HepG2 (cell line): ENCODE measurements at places on chromosomes 12 and 14.

GRCh38 chr12:13181375-13182070, 15.0 kb upstream of the EMP1 start:
- no peak for DNase-seq
- no peak overlapping the region for H3K27ac ChIP-seq
- no peak overlapping the region for H3K4me3 ChIP-seq
- no peaks in the 10 kb centered on the region for H3K4me1 ChIP-seq

GRCh38 chr14:61498303-61498702, 176.9 kb downstream of the PRKCH start:
- DNase-seq = no peak
- H3K4me1 ChIP-seq = peaks cover 12% of the 10 kb centered on the region
- H3K27ac ChIP-seq = no peak overlapping the region
- H3K27me3 ChIP-seq = no peaks in the 10 kb centered on the region
- no peaks in the 10 kb centered on the region for H3K36me3 ChIP-seq
- no peak overlapping the region for H3K4me3 ChIP-seq

- H3K27ac ChIP-seq = no peak overlapping the region
- no peak overlapping the region for H3K4me3 ChIP-seq
- no peaks in the 10 kb centered on the region for H3K4me1 ChIP-seq
- DNase-seq = no peak
- no peaks in the 10 kb centered on the region for H3K36me3 ChIP-seq
Measured at GRCh38 chr14:94875256-94875655, 105.3 kb upstream of the GSC start.

- H3K36me3 ChIP-seq = no peaks in the 10 kb centered on the region
- no peaks in the 10 kb centered on the region for H3K27me3 ChIP-seq
- H3K27ac ChIP-seq = no peak overlapping the region
- DNase-seq = no peak
Measured at GRCh38 chr12:132539016-132539773, 49.2 kb downstream of the FBRSL1 start.

DNA sequence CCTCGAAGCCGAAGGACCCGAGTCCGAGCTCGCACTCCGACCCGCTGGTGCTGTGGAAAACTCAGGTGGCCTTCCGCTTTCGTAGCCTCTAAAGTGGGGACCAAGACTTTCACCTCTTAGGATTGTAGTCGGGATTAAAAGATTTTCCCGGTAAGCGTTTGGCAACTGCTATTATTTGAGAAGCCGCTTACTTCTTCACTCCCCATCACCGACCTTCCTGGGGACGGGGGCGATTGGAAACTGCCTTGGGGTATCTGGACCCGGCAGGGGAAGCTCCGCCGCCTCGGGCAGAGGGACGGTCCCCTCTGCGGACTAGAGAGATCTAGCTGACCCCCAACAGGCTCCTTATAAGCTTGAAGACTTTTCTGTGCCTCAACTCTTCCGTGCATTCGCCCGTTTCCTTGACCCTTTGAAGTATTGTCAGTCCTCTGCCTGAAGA, 659 bp downstream of the TRAFD1 start:
- no peaks in the 10 kb centered on the region for H3K36me3 ChIP-seq
- peak overlapping the region; percentile 93 for H3K4me3 ChIP-seq
- DNase-seq = no peak
- H3K4me1 ChIP-seq = peaks cover 60% of the 10 kb centered on the region

- no peaks in the 10 kb centered on the region; the same call in 1 of the 2 replicates for H3K27me3 ChIP-seq
- no peak overlapping the region for H3K4me3 ChIP-seq
- no peaks in the 10 kb centered on the region for H3K4me1 ChIP-seq
Measured at GRCh38 chr14:61296719-61297502, 15.8 kb upstream of the TMEM30B start.

GRCh38 chr12:50505675-50506530, 1.1 kb downstream of the DIP2B start:
- H3K27ac ChIP-seq = peak overlapping the region; percentile 93
- H3K4me3 ChIP-seq = peak overlapping the region; percentile 90
- H3K4me1 ChIP-seq = peaks cover 51% of the 10 kb centered on the region
- no peaks in the 10 kb centered on the region for H3K36me3 ChIP-seq
- no peaks in the 10 kb centered on the region for H3K27me3 ChIP-seq
- no peak for DNase-seq

DNA sequence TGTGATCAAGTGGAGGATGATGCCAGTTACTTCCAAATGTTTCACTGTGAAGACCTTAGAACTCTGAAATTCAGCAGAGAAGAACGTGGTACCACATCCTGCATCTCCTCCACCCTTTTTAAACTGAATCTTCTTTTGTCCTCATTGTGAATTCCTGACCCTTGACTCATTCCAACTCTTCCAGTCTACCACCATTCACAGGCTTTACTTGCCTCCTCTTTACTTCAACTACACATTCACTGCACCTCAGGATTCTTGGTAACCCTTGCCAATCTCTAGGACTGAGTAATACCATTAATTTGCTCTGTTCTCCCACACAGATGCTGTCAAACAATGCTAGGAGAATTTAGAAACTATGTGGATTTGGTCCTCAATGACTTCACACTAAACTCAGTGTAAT, 37.3 kb downstream of the PPP1R12A start:
- peaks cover 42% of the 10 kb centered on the region for H3K4me1 ChIP-seq
- no peaks in the 10 kb centered on the region for H3K36me3 ChIP-seq
- H3K27ac ChIP-seq = no peak overlapping the region

GRCh38 chr12:11693067-11693466, 43.6 kb downstream of the ETV6 start:
- H3K27me3 ChIP-seq = no peaks in the 10 kb centered on the region
- no peak for DNase-seq
- no peak overlapping the region for H3K27ac ChIP-seq
- no peaks in the 10 kb centered on the region for H3K36me3 ChIP-seq
- H3K4me1 ChIP-seq = peaks cover 21% of the 10 kb centered on the region
- H3K4me3 ChIP-seq = no peak overlapping the region

DNA sequence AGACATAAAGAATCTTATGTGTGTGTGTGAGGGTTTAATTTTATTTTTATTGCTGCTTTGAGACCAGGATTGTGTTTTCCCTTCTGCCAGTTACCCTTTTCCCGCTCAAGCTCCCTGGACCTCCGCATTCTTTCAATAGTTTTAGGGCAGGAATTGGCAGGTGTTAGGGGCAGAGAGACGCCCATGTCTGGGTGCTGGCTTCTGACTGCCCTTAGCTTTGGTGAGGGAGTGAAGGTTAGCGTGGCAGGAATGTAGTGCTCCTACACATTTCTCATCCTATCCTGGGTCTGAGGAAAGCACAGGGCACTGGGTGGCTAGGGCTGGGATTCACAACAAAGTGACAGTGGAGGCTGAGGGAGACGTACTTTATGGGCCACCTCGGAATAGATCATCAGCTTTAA, 428.1 kb downstream of the ZFP36L1 start:
- no peaks in the 10 kb centered on the region for H3K36me3 ChIP-seq
- no peak overlapping the region for H3K27ac ChIP-seq
- DNase-seq = no peak
- H3K27me3 ChIP-seq = no peaks in the 10 kb centered on the region

- H3K36me3 ChIP-seq = no peaks in the 10 kb centered on the region
- no peak overlapping the region for H3K27ac ChIP-seq
- no peaks in the 10 kb centered on the region for H3K27me3 ChIP-seq
- no peak overlapping the region for H3K4me3 ChIP-seq
- no peaks in the 10 kb centered on the region for H3K4me1 ChIP-seq
Measured at GRCh38 chr12:18700271-18700670, 37.5 kb downstream of the PLCZ1 start.

DNA sequence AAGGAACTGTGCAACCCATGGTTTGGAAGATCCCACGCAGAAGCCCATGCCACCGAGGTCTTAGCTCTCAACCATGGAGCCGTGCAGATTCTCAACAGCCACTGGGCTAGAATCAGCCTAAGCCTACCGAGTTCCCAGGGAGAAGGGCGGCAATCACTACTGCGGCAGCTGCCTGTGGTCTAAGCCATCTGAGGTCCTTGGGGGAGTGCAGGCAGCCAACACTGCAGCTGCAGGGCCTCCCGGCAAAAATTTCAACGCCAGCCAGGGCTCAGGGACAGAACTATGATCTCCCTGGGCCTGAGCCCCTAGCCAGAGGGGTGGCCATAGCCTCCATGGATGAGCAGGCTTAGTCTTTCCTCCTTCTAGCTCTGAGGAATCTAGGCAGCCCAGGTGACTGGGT, 156.8 kb upstream of the CLEC14A start:
- no peak for DNase-seq
- H3K4me1 ChIP-seq = no peaks in the 10 kb centered on the region
- H3K27me3 ChIP-seq = no peaks in the 10 kb centered on the region

GRCh38 chr12:104419717-104420116, 37.0 kb upstream of the CHST11 start:
- H3K27ac ChIP-seq = no peak overlapping the region
- no peaks in the 10 kb centered on the region for H3K36me3 ChIP-seq
- no peak overlapping the region for H3K4me3 ChIP-seq
- no peaks in the 10 kb centered on the region for H3K4me1 ChIP-seq

GRCh38 chr12:31728289-31728916, 418 bp downstream of the AMN1 start:
- no peak for DNase-seq
- peak overlapping the region; percentile 88 for H3K4me3 ChIP-seq
- H3K27ac ChIP-seq = peak overlapping the region; percentile 93
- no peaks in the 10 kb centered on the region; the same call in 2 of the 3 replicates for H3K27me3 ChIP-seq
- H3K36me3 ChIP-seq = no peaks in the 10 kb centered on the region

DNA sequence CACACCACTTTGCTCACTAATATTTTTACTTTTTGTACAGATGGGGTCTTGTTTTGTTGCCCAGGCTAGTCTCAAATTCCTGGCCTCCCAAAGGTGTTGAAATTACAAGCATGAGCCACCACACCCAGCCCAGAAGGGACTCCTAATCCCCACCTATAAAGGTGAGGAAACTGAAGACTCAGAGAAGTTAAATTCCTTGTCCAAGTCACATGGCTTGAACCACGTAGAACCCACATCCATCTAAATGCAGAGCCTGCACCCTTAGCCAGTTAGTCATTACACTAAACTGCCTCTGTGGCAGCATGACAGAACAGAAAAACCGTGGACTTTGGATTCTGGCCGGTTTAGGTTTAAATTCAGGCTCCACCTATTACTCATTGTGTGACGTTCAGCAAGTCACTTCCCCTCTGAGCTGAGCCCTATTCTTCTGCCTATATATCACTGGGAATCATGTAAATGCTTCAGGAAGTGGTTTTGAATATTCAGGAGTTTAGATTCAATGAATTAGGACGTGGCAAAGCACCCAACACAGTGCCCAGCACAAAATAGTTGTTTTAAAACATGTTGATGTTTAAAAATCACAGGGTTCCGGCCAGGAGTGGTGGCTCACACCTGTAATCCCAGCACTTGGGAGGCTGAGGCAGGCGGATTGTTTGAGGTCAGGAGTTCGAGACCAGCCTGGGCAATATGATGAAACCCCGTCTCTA, 3.0 kb upstream of the CORO1C start:
- H3K4me3 ChIP-seq = peak overlapping the region; percentile 41; the same call in 1 of the 2 replicates
- H3K27ac ChIP-seq = peak overlapping the region; percentile 95
- peaks cover 64% of the 10 kb centered on the region for H3K4me1 ChIP-seq
- no peaks in the 10 kb centered on the region for H3K36me3 ChIP-seq

DNA sequence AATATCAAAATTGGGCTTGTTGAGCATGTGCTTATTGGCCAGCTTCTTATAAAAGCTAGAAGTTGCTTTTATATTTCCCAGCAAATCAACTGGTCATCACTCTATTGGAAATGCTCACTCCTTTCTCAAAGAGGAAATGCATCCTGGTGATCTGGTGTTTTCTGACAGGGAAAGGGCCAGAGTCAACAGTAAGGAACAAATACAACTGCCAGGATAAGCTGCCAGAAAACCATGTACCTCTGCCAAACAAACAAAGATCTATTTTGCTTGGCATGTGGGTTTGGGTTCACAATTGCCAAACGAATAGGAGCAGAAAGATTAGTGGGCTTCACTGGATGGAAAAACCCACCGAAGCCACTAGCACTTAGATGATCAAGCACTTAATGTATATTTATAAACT, 126.9 kb upstream of the PDZRN4 start:
- H3K4me1 ChIP-seq = no peaks in the 10 kb centered on the region
- no peaks in the 10 kb centered on the region for H3K27me3 ChIP-seq
- DNase-seq = no peak
- no peak overlapping the region for H3K27ac ChIP-seq

DNA sequence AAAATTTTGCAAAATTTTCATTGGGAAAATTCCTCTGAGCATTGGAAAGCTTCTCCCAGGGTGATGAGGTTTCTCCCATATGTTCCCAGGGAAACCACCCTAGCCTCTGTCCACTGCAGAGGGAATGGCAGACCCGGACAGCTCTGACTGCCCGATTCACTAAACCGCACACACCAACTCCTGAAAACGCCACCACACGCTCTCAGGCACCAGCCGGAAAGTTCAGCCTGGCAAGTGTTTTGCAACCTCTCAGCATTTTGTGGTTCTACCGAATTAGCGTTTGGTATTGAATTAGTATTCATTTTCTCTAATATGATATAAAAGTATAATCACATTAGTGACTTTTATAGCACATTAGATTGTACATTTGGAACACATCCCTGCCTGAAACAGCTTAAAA, 213.4 kb downstream of the PHETA1 start:
- peaks cover 25% of the 10 kb centered on the region; the same call in 2 of the 3 replicates for H3K27me3 ChIP-seq
- no peak overlapping the region for H3K27ac ChIP-seq
- no peaks in the 10 kb centered on the region for H3K36me3 ChIP-seq
- no peaks in the 10 kb centered on the region for H3K4me1 ChIP-seq
